ENCODE measurements at places on chromosomes 7 and 10.

DNA sequence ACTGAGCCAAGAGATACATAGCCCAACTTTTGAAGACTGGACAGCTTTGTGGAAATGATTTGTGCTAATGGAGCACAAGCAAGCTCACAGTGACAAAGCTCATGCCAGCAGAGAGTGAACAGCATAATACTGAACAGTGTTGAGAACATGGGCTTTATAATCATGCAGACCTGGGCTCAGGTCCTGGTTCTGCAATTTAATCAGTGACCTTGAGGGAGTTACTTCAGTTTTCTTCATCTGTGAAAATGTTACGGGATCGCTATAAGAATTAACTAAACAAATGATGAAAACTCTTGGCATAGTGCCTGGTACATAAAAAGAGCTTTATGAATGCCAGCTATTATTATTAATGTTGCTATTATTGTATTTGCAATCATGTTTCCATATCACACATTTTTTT, 690.5 kb upstream of the LRRN3 start:
- DNase-seq, result no peak

- DNase-seq, result no peak
Observed at GRCh38 chr10:96829029-96829773, 2.9 kb upstream of the LCOR start.

DNA sequence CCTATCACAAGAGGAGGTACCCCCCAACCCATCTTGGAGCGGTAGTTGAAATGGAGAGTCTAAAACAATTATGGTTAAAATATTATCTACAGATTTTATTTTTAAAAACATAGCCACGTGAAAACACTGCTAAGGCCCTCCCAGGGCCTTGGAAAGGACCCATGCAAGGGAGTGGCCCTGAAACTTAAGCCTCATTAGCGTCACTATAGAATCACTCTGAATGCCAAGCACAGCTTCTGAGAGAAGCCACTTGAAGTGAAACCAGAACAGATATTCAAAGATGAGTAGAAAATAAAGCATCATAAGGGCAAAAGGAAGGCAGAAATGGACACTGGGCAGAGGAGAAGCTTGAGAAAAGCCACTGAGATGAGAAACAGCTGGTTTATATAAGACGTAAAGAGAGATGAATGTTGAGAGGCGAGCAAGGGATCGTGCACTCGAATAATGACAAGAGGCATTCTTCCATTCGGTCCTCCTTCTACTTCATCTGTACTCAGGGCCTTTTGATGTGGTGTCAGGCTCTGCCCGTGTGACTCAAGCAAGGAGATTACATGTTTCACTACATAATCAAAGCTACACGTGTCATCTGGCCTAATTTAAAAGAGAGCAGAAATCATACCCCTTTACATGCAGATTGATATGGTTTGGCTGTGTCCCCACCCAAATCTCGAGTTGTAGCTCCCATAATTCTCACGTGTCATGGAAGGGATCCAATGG, 33.4 kb upstream of the SLC39A12 start:
- DNase-seq, result no peak

DNA sequence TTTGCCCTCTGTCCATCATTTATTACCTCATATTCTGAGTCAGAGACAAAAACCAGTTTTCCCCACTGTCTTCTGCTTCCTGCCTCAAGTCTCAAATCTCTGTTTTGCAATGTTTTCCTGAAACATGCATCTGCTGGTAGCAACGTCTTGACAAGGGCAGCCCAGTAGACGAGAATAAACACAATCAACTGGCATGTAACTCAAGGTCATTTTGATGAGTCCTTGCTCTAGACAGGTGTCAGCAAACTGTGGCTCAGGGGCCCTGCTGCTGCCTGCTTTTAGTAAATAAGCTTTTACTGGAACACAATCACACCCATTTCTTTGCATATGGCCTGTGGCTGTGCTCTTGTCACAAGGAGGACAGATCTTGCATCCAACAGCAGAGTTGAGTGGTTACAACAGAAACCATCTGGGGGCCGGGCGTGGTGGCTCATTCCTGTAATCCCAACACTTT, 59.8 kb downstream of the ITIH5 start:
- no peak for DNase-seq

- no peak for DNase-seq
Observed at GRCh38 chr10:102781090-102781920, 37.6 kb downstream of the WBP1L start.

- DNase-seq, result no peak
Observed at GRCh38 chr10:43153901-43154300, 15.7 kb downstream of the CSGALNACT2 start.

DNA sequence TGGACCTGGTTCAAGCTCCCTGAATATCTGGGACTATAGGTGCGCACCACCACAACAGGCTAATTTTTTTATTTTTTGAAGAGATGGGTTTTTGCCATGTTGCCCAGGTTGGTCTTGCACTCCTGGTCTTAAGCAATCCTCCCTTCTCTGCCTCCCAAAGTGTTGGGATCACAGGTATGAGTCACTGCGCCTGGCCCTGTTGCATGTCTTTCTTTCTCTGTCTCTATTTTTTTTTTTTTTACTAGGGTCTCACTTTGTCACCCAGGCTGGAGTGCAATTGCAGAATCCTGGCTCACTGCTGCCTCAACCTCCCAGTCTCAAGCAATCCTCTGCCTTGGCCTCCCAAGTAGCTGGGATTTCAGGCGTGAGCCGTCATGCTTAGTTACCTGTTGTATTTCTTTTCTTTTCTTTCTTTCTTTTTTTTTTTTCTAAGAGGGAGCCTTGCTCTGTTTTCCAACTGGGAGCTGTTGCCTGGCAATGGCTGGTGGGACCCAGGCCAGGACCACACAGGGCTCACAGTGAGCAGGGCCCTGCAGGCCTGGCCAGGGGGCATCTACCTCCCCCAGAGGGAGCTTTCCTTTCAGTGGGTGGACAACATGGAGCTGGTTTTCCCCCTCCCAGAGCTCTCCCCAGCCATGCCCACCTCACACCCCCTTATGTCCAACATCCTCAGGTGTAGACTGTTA, 6.0 kb downstream of the MYL7 start:
- DNase-seq, result no peak

DNA sequence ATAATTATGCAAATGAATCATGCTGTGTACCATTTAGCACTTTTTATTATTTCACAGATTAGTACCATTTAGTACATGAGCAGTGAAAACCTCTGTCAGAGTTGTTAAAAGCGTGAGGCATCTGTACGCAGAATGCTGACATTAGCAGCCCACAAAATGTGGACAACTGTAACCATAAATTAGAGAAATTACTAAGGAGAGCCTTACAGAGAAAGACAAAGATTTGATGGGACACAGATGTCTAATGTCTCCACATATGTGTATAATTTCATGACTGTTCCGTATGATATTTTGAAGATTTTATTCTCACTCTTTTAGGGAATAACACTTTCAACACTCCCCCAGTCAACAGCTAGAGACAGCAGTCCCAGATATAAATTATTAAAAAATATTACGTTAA, 414.0 kb upstream of the ANKRD30A start:
- no peak for DNase-seq

- peak; percentile 46 for DNase-seq
Observed at GRCh38 chr7:102415685-102416225, 17.6 kb upstream of the ORAI2 start.

DNA sequence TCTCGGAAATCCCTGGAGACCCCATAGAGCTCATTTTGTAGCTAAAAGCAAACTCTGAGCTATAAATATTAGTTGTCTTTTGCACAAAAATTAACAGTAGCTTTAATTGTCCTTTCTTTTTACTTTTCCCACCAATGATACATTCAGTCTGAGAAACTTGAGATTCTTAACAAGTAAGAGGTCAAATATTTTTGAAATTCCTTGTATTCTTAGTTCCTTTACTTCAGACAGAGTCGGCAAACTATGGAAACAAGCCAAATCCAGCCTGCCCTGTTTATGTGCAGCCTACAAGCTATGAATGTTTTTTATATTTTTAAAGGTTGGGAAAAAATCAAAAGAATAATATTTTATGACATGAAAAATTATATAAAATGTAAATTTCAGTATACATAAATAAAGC, 146.6 kb downstream of the CTNNA3 start:
- DNase-seq, result no peak

GRCh38 chr7:106978425-106979420, 65.8 kb upstream of the PRKAR2B start:
- no peak for DNase-seq

DNA sequence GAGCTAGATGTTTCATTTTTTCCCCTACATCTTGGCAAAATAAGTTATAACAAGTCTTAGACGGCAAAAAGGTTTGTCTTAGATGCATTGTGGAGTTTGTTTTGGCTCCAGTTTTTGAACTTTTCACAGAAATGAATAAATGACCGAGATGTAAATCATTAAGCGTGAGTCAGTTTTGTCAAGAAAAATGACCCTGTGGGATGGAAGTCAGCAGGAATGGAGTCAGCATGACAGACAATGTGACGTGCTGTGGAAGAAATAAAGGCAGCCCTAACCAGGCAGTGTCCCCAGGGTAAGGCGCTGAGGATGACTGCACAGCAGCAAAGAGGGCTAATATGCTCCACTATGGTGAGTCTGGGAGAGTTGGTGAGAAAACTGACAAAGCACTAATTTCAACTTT, 163.2 kb downstream of the NOC3L start:
- no peak for DNase-seq

- no peak for DNase-seq
Observed at GRCh38 chr7:114070246-114070645, 151.4 kb upstream of the PPP1R3A start.

- DNase-seq, result no peak
Observed at GRCh38 chr10:85761906-85762445, 604.6 kb downstream of the GRID1 start.

DNA sequence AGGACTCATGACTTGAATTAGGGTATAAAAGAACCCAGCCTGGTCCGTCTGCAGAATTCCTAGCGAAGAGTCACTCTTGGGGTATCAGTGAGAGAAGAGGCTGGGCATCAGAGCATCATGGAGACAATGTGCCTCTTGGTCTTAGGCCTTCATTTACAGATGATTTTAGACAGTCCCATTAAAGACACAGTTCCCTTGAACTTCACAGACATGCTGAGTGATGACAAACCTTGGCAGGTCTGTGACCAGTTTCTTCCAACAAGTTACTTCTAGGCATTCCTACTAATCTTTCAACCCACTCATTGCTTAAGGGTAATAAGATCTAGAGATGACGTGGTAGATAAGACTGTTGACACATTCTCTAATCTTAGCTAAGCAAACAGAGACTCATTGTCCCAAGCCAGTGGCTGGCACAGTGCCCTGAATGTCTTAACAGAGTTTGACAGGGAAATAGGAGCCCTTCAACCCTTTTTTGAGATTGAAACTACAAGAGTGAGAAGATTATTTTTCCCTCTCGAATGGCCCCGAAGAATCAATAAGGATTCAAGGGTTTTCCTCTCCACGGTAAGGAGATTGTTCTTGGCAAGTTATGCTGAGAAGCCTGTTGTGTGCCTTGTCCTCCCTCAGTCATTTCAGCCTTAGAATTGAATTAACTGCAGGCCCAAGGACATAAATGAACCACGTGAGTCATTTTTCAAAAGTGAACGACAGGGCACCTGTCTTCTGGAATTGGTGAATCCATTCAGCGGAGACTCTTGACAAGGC, 281.1 kb downstream of the CCDC3 start:
- no peak for DNase-seq

- DNase-seq, result no peak
Observed at GRCh38 chr7:108660465-108660864, 90.8 kb downstream of the DNAJB9 start.

DNA sequence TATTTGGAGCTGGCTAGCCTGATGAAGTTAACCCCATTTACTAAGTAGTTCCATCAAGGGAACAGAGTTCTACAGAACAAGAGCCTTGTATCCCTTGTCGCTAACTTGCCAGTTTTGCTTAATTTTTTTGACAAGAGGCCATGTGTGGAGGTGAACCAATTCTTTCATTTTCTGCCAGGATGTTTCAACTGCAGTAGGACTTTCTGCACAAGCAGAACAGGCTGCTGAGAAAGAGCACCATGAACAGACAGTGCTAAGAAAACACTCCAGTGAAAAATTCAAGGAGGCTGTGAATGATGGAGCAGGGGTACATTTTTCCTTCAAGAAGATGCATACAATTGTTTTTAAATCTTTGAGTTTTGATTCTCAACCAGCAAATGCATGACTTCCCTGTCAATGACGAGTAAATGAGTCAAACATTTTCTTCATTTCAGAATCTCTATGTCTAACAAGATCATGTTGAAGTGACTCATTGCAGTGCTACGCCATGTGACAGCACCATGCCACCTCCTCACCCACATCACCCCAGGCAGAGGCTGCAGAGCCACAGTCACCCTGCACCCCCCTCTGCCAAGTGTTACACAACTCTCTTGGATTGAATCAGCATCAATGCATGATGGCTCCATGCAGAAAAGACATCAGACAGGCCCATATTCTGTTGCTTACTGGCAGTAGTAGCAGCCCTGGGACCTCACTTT, 193.1 kb downstream of the COBL start:
- DNase-seq, result peak; percentile 26

DNA sequence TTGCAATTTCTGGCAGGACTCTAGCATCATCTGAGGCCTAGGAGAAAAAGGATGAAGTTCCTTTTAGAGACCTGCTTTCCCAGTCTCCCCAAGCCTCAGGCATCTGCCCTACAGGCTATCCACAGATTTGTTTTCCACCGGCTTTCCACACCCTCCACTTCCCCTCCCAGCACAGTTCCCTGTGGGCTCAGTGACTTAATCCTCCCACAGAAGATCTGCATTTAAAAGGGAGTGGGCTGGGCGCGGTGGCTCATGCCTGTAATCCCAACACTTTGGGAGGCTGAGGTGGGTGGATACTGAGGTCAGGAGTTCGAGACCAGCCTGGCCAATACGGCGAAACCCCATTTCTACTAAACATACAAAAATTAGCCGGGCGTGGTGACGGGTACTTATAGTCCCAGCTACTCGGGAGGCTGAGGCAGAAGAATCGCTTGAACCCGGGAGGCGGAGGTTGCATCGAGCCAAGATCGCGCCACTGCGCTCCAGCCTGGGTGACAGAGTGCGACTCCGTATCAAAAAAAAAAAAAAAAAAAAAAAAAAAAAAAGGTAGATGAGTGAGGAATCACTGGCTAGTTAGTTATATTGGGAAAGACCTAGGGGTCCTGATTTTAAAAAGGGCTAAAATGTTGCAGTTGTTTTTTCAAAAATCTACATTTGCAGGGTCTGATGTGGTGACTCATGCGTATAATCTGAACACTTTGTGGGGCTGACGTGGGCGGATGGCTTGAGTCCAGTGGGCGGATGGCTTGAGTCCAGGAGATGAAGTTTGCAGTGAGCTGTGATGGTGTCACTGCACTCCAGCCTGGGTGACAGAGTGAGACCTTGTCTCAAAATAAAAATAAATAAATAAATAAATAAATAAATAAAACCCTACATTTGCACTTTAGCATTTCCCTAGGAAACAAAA, 119.5 kb downstream of the BAMBI start:
- DNase-seq, result no peak

DNA sequence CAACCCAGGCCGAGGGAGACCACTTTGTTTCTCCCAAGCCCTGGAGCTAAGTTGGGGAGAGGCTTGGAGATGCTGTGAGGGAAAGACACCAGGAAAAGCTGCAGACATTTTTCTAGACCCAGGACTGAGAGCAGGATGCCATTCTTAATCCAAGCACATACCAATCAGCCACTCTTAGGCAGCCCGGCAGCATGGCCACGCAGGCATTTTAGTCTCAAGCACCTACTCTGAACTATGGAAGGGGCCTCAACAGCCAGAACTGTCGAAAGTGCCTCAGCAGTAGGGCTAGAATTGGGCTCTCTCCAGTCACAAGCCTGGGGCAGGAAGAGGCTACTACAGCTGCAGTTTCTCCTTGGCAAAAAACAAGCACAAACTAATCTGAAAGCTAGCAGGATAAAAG, 57.8 kb downstream of the GCC1 start:
- no peak for DNase-seq
